Stimulated activated CD4-positive, alpha-beta T cell treated with anti-CD3 and anti-CD28 coated beads, Interleukin-12 subunit alpha, Interleukin-12 subunit beta, amount 100 ng/mL, for 4 hours (primary cell): ENCODE measurements at places on chromosomes 16 and 17.
A peak's percentile ranks its signal among the peaks of the same experiment; 100 is the strongest.

- no peak for DNase-seq
Measured at GRCh38 chr17:1574697-1575471, 12.3 kb upstream of the PITPNA start.

DNA sequence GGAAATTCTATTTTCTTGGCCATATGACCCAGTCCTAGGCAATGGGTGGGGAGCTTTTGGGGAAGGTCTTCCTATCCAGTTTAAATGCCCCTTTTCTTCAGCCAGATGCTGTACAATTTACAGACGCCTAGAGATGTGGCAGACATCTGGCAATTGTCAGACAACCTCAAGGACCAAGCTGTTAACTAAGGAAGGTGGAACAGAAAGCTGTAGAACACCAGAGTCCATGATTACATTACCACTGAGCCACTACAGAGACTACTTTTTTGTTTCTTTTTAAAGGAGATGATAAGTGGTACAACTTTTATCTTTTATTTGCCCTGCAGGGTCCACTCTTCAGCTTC, 21.1 kb upstream of the CORO6 start:
- DNase-seq = no peak

- no peak for DNase-seq
Measured at GRCh38 chr16:67050796-67051195, 21.8 kb downstream of the CBFB start.

- DNase-seq = peak; percentile 77
Measured at GRCh38 chr16:3690470-3690928, 26.8 kb downstream of the TRAP1 start.

DNA sequence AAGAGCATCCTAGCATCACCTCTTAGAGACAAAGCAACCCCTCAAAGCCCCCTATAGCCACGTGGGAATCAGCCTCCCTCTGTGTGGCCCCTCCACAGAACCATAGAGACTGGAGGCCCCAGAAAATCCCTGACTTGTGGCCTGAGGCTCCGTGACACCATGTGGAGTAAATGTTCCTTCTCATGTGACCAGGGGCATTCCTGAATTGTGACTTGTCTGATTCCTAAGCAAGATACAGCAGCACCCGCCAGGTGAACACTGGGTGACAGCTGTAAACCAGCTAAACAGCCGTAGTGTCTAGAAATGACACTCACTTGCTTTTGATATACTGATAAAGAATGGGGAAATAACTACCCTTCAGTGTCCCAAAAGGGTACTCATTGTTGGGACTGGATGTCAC, 79.0 kb downstream of the DYNLRB2 start:
- no peak for DNase-seq

DNA sequence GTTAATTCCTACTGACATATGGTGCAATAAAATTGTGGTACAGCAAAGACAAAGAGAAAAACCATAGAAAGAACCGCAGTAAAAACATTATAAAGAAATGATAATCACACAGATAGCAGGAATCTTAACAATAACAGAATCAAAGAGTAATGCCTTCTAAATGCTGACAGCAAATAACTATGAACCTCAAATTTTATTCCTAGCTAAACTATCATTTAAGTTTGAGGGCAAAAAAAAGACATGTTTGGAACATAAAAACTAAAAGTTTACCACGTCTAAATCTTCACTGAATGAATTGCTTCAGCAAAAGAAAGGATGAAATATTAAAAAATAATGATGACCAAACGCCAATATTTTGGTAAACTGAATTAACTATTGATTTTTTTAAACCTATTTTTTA, 135.8 kb downstream of the CPPED1 start:
- no peak for DNase-seq

DNA sequence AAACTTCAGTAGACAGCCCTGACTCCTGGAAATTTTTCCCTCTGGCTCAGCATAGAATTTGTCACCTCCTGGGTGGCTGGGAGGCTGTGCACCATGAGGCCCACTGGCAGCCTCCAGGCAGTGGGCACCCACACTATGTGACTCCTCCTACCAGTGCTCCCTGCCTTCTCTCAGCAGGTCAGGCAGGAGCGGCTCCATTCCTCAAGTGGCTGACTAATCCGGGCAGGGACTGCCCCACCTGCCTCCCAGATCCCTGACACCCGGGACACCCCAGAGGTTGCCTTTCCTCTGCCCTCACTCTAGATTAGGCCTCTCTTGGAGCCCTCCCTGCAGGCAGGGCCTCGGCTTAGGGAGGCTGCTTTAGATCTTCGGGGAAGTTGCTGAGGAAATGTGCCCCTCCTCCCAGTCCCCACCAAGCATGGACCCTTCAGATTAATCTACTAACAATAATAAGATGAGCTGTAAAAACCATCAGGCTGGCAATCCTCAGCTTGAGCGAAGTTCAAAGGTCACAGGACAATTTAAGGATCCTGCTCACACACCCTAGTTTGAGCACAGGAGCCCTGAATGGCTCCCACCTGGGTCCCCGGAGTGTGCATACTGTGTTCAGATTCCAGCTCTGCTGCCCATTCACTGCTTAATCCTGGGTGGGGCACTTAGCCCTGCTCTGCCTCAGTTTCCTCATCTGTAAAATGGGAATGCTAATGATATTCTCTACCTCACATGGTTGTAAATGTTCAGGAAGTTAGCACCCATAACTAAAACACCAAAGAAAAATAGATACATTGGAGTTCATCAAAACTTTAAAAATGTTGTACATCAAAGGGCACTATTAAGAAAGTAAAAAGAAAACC, 10.0 kb upstream of the MYCBPAP start:
- DNase-seq = no peak

- no peak for DNase-seq
Measured at GRCh38 chr16:52529226-52529625, 17.7 kb downstream of the TOX3 start.

- DNase-seq = no peak
Measured at GRCh38 chr17:40361925-40362695, 2.4 kb downstream of the GJD3 start.

DNA sequence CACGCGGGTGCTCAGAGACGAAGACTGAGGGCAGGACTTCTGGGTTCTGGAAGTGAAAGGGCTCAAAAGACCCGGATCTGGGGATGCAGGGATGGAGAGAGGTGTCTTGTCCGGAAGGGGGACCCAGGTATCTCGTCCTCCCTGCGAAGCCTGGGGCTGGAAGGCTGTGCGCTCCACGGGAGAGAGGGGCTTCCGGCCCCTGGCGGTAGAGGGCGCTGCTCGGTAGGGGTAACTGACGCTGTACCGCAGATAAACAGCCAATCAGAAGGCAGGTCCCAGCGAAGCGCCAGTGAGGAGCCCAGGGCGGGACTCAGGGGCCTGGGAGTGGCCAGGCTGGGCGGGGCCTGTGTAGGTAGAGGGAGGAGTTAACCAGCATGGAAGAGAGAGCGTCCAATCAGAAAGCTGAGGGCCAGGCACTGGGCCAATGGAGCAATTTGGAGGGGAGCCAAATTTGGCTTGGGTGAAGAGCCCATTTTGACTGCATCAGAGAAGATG, 804 bp downstream of the TGFB1I1 start:
- DNase-seq = no peak

DNA sequence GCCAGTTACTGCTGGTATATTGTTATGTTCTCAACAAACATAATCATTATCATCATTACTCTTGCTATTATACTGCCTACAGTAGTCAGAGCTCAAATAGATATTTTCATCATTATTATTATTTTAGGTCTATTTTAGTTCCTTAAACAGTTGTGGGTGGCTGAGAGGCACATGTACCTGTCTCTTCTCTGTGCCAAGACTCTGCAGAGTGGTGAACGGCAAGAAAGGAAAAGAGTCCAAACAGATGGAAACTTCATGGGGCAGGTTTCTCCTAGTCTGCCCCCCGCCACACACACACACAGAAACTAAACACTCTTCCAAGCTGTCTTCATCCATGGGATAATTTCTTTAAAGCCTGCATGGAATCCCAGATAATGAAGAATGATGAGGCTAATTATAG, 77.7 kb upstream of the CLEC3A start:
- no peak for DNase-seq

- no peak for DNase-seq
Measured at GRCh38 chr16:88732961-88733294, 26.6 kb downstream of the CTU2 start.

DNA sequence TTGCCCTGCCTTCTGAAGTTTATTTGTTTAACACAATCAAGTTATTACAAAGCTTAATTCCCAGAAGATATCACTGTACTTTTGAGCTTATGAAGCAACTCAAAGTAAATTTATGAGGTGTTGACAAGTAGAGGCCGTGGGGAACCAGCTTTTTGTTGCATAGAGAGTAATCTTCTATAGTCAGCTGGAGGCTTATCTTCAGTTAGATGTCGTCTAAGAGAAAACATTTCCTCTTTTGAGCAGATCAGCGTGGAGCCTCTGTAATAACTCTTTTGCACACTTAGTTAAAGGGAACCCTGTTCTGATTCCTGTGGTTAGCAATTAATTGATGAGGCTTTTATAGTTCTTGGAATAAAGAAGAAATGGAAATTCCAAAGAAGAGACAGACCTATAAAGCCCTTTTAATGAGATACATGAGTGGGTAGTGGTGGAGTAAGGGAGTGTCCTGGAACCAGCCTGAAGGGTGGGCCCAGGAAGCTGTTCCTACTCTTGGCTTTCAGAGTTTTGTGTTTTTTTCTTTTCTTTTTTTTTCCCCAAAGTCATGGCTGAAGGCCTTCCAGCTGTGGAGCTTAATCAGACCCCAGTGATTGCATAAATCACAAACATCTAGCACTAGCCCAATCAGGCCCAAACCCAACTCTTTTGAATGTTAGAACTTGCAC, 28.9 kb upstream of the MAP3K14 start:
- no peak for DNase-seq

GRCh38 chr17:78873519-78874340, 29.3 kb downstream of the CEP295NL start:
- no peak for DNase-seq

DNA sequence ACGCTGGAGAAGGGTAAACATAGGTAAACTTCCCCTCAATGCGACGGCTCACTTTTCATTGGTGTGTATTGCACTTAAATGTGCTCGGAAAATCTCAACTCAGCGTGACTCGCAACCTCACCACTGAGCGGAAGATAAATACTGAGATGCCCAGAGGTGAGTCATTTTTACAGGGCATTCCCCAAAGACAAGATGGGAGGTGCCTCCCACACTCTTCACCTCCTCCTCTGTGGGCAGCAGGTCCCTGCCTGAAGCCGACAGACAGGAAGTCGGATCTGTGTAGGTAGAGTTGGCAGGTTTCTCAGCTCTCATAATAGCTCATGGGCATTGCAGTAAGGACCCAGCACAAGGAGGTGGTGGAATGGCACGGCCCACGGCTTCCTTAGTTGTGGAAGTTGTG, 274.6 kb upstream of the HSBP1 start:
- DNase-seq = no peak

DNA sequence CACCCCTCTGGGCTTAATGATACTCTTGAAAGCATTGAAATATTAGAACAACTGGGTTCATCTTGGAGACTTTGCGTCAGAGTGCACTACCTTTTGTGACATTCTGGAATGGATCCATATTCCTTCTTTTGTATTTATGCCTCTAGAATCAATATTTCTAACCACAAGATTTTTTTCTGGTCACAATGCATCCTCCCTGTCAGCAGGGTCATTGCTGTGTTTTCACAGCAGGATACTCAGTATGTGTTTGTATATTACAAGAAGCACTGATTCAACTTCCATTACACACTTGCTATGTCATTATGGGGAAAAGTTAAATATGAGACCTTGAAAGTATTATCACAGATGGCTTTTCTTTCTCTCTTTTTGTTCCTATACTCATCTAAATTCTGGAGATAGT, 370.0 kb downstream of the HS3ST3B1 start:
- no peak for DNase-seq

DNA sequence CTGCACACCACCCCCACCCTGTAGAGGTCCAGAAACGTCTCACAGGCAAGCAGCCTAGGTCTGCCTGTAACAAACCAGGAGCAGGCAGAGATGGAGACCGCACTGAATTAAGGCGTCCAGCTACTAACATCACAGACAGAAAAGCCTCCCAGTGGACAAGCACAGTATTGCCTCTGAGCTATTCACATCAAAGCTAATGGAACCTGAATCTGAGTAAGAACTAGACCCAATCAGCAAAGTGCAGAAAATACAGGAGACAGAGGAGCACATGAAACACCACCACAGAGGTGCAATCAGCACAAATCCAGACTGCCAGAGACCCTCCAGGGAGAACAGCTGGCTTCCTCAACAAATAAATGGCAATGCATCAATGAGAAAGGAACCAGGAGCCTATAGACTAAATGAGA, 22.2 kb upstream of the PEMT start:
- DNase-seq = peak; percentile 29
